ENCODE measurements at places on chromosomes 7 and 10.

- no peak for DNase-seq
These were observed 17.1 kb downstream of the MAGI2 start for GRCh38 chr7:79436378-79436777.

- DNase-seq, result no peak
These were observed 149.2 kb downstream of the PTEN start for GRCh38 chr10:88012641-88013040.

GRCh38 chr7:101677797-101678479 lies 48.8 kb upstream of the MYL10 start:
- DNase-seq, result no peak

DNA sequence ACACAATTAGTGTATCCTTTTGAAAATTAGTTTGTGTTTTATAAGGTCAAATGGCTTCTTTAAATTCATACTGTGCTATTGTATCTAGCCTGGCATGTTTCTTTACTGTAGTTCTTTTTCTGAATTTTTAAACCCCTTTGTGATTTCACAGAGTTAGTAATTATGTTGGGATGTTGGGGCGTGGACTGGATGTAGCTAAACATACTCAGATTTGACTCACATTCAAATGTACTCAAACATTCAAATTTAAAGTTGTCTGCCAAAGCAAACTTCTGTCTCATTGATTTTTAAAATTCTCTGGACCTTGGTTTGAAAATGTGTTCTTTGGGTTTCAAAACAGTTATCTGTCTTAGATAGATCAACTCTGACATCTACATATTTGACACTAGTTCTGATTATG lies 7.2 kb upstream of the NRP1 start:
- no peak for DNase-seq

GRCh38 chr10:126263006-126263676 lies 125.1 kb downstream of the ADAM12 start:
- DNase-seq, result no peak

GRCh38 chr10:130472236-130472635 lies 336.0 kb downstream of the GLRX3 start:
- DNase-seq, result no peak

- no peak for DNase-seq
These were observed 55.8 kb downstream of the CTBP2 start for GRCh38 chr10:125104559-125104958.

DNA sequence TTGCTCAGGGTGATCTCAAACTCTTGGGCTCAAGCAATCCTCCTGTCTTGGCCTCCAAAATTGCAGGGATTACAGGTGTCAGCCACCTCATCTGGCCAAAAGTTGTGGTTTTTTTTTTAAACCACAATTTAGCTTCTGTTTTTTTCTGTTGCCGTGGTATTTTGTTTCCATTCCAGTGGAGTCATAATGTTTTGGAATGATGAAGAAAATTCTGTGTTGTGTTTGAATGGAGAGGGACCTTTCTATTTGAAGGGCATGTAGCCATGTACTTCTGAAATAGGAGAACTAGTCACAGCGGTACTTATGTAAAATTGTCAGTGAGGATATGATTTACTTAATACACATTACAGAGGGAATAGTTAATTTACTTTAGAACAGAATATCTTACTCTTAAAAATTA lies 201.3 kb downstream of the ARL4A start:
- DNase-seq, result no peak

DNA sequence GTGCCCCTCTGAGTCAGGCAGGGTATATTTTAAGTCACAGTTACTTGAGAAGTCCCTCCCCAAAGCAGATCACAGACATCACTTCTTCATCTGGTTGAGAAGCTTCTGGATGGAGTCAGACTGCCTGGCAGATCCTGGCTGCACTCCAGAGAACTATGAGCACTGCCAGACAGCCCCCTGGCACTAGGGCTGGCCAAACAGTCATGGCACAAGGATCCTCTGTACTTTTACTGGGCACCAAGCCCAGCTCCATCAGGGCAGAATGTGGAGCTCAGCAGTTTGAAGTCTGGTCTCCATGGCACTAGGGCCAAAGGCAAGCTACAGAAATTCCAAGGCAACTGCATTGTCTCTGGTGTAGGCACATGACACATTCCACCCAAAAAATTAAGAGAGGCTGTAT lies 162.1 kb downstream of the NRG3 start:
- DNase-seq, result no peak

DNA sequence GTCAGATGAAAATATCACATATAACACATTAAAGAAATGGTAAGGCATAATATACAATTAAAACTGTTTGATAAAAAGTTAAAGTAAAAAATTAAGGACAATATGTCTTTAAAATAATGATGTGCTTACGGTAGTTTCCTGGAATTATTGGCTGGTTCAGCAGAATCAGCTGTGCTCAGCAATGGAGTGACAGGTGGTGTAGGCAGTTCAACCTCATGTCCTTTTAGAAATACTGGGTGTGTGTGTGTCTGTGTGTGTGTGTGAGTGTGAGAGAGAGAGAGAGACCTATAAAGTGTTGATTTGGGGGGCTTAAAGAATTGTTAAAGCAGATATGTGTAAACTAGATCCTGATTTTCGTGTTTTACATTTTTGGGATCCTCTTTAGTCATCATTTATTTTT lies 141.2 kb downstream of the ADAM22 start:
- no peak for DNase-seq

DNA sequence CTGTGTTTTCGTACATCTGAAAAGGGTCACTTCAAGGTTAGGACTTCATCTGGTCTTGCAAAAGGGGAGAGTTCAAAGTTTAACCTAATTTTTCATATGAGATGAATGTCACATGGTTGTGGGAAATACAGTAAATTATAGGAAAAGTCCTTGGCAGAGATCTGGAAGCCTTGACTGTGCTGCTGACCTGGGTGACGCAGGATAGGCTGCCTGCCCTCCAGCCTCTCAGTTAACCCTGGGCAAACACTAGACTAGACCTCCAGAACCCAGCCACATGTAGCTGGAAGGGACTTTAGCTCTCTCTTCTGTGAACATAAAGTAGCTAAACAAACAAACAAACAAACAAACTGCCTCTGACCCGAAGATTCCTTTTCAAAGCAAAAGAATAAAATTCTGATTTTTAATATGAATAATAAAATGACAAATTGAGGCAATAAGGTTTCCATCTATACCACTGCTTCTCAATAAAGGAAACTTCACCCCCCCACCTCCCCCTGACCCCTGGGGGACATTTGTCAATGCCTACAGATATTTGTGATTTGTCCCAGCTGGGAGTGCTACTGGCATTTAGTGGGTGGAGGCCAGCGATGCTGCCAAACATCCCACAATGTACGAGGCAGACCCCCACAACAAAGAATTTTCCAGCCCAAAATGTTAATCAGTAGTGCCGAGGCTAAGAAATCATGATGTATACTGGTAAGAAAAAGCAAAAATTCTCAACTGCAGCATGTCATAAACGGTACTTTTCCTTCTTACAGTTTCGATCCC lies 75.2 kb upstream of the PRR15 start:
- DNase-seq, result no peak

GRCh38 chr10:28263136-28263857 lies 39.6 kb downstream of the MPP7 start:
- DNase-seq, result no peak

- DNase-seq, result no peak
These were observed 399 bp downstream of the FHIP2A start for GRCh38 chr10:114821915-114822443.

DNA sequence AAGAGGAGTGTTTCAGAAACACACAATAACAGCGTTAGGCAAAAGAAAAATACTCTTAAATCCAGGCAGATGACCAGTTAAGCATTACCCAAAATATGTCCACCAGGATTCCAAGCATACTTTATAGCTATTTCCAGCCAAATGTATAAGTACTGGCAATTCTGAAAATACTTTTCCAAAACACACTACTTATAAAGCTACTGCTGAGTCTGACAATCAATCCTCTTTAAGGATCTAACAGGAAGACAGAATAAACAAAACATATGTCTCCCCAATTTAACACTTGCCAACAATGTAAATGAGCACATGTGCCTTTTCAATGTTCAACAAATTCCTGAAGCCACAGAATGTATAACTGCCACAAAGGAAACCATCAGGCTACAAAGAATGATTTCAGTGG lies 370.9 kb downstream of the SORCS1 start:
- no peak for DNase-seq

- no peak for DNase-seq
These were observed 473 bp downstream of the ADCK2 start for GRCh38 chr7:140673063-140673773.

GRCh38 chr7:425794-426188 lies 93.9 kb downstream of the PDGFA start:
- DNase-seq, result no peak

DNA sequence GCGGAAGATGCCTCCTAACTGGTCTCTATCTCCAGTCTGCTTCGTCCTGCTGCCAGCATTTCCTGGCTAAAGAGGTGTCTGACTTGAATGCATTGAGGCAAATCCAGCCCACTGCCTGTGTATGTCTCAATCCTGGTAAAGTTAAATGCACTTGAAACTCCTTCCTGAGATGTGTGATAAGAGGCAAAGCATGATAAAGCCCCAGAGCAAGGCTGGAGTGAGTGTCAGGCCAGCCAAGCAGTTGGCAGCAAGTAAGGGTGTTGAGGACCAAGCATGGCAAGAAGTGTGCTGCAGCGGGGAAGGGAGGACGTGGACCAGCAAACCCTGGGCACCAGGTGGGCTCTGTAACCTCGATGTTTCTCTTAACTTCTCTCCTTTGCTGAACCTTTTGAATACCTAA lies 29.1 kb downstream of the LRRC18 start:
- DNase-seq, result no peak

DNA sequence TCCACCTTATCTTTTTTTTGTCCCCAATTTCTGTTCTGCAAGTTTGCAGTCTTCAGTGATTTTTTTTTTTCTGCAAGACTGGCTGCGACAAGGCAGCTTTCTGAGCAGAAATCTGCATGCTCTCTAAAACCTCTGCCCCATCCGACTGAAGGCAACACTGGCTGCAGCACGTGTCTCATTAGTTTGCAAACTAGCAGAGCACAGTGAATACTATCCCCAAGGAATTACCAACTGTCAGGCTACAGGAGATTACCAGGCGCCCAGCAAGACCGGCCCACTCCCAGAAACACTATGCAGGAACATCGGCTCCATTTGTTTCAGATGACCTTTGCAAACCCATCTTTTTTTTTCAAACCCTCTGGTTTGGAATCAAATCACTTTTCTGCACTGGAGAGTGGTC lies 538.8 kb downstream of the SORCS1 start:
- DNase-seq, result no peak

DNA sequence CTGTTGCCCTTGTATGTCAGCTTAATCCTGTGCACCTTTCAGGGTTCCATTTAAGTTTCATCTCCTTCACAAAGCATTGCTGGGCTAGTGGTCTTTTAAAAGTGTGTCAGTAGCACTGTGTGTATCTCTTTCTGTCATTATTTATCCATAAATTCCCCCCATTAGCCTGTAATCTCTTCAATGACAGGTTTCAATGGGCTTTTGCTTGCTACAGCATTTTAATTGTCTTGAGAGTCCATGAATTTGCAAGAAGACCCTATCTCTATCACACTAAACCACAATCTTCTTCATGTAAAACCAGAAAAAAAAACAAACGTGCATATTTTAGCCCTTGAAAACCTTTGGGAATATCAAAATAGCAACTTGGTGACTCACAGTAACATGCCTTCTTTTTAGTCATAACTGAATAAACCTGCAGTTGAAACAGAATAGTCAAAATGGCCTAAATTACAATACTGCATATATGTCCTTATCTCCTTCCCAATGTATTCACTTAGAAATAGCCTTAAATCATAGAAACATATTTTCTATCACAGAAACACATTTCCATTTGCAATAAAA lies 118.6 kb downstream of the PON1 start:
- peak; percentile 57 for DNase-seq

GRCh38 chr10:99406149-99406548 lies 24.3 kb downstream of the GOT1 start:
- no peak for DNase-seq

DNA sequence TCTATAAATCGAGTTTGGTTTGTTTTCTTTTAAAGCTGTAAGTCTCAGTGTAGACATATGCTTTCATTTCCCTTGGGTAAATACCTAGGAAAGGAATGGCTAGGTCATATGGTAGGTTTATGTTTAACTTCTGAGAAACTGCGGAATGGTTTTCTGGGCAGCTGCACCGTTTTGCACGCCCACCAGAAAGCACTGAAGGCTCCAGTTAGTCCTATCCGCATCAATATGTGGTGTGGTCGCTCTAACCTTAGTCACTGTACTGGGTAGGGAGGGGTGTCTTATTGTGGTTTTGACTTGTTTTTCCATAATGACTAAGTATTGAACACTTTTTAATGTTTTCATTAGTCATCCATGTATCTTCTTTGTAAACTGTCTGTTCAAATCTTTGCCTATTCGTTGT lies 279.5 kb upstream of the AKR1E2 start:
- DNase-seq, result no peak

DNA sequence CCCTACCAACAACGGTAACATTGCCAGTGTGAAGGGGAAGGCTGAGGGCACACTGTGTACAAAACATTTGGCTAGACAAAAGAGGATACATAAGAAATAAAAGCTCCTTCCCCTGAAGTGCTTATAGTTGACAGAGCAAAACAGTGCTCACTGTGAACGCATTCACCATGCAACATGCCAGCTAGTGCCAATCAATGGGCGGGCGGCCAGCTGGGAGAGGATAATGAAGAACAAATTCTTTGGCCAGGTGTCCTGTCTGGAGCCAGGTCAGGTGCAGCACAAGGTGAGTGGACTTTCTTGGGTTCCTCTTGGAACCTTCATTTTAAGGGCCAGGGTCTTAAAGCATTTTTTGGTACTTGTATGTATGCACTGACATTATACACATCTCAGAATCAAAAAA lies 106.1 kb downstream of the ICA1 start:
- DNase-seq, result no peak

- no peak for DNase-seq
These were observed 24.6 kb upstream of the ELFN1 start for GRCh38 chr7:1645476-1645875.

DNA sequence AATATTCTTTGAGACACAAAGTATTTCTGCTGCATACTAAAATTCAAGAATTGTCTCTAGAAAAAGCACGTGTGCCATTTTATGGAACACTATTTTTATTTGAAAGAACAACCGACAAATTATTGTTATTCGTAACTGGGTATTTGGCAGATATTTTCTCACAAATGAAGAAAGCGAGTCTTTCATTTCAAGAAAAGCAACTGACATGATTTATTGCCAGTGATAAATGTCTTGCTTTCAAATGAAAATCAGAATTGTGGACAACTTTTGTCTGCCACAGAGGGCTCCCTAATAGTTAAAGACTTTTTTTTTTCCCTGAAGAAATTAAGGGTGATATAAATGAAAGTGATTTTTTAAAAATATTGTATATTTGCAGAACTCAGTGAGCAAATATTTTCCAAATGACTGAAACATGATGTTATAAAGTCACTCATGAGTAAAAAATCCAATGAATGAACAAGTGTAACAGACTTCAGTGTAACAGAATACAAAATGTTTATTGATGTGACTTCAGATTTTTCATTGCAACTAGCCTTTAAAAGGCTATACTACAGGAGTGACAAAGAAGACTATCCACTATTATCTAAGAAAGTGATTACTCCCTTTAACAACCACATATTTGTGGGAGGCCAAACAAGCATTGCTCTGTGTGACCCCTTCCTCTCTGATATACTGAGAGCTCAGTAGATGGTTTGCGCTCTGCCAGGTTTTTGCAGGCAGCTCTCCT lies 49.0 kb upstream of the SEMA3E start:
- no peak for DNase-seq

- DNase-seq, result no peak
These were observed 21.4 kb downstream of the C10orf120 start for GRCh38 chr10:122678266-122678665.

- no peak for DNase-seq
These were observed 20.8 kb upstream of the NMT2 start for GRCh38 chr10:15189133-15189885.
